Uterus (tissue), 4 donors: ENCODE measurements at places on chromosomes 1 and 21.

DNA sequence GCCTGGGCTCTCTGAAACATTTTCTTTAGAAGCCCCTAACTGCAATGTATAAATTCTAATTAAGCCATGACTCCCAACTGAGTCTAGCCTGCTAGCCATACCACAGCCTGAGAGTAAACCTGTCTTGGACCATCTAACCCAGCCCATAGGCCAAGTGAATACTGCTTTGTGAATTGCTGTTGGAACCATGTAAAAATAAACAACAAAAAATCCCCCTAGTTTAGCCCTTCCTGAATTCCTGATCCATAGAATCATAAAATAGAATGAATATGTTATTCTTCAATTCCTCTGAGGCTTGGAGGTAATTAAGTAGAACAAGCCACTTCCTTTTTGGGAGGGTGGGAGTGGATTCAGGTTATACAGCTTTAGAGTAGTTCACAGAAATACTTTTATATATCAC lies 1496.4 kb downstream of the MRPL39 start:
- no peak for DNase-seq

- DNase-seq: no peak
Observed at GRCh38 chr1:177183836-177184235, 13.1 kb downstream of the BRINP2 start.

GRCh38 chr1:22806584-22806983 lies 95.9 kb downstream of the EPHB2 start:
- no peak for DNase-seq

DNA sequence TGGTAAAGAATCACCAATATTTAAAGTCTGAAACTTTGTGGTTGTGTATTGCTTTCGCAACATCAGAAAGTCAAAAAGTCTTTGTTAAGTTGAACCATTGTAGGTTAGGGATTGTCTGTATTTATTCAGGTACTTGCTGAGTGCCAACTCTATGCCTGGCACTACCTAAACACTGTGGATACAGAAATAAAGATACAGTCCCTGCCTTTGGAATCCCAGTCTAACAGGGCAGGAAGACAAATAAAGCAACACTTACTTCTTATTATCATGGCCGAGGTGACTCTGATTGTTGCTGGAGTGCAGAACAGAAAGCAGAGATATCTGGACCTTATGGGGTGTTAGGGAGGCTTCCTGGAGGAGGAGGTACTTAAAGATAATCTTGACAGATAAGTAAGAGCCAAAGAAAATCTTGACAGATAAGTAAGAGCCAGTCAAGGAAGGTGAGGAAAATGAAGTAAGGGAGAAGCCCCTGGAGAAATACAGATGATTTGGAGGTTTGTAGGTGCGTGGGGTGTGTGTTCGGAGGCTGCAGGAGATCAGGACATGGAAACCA lies 11.8 kb upstream of the S100A10 start:
- no peak for DNase-seq

DNA sequence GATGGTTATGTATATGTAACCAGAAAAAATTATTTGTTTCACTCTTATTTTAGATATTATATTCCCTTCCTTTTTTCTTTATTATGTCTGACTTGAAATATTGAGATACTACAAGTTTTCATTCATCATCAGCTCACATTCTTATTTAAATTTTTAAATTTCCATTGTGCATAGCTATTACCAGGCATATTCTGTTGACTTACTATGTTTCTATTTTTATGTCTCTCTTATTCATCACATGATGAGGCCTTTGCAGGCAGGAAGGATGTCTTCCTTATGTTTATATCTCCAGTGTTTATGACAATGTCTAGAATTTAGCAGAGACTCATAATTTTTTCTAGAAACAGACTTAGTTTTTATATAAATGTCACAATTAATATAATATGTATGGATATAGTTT lies 221.9 kb upstream of the KCTD3 start:
- DNase-seq: no peak

GRCh38 chr21:45894906-45895777 lies 86.4 kb upstream of the COL6A1 start:
- DNase-seq: no peak

- DNase-seq: no peak
Observed at GRCh38 chr1:22057861-22058260, 5.4 kb downstream of the CDC42 start.

GRCh38 chr21:43597052-43597451 lies 62.2 kb downstream of the HSF2BP start:
- no peak for DNase-seq

DNA sequence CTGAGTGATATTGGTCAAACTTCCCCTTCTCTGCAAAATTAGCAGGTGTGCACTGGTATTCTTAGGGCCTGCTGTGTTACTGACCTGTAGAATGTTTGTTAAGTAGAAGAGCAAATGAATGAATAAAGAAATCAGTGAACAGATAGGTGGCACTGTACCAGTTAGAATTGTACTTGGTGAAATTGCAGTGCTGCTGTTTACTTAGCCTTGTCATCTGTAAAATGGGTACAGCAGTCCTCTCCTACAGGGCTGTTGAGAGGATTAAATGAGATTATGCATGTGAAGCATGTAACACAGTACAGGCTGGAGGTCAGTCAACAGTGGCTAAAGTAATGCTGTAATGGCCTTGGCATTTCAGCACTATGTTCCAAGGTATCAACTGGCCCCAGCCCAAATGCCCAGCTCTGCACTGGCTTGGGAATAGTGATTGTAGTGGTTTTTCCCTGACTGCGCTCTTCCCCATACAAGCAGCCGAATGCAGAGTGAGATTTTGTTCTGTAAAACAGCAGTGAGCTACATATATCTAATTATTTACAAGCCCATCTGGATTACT lies 10.5 kb downstream of the VANGL1 start:
- DNase-seq: no peak

DNA sequence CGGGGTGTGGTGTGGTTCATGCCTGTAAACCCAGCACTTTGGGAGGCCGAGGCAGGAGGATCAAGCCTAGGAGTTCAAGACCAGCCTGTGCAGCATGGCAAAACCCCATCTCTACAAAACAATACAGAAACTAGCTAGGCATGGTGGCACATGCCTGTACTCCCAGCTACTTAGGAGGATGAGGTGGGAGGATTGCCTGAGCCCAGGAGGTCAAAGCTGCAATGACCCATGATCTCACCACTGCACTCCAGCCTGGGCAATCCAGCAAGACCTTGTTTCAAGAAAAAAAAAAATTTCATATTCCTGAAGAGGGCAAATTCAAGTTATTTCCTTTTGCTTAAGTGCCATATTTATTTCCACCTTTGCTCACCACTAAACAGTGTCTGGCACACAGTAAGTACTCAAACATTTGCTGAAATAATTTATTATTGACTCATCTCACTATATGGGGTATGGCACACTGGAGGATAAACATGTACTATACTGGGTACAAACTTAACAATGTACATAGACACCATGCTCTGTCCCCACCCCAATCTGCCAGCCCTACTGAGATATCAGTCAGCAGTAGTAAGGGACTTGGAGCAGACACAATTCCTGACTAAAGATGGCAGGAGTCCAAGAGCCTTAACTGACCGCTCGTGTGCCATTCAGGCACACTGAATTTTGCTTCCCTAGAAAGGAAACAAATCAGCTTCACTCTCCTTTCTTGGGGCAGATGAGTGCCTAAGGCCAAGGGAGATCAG lies 15.5 kb downstream of the MEAF6 start:
- DNase-seq: no peak

DNA sequence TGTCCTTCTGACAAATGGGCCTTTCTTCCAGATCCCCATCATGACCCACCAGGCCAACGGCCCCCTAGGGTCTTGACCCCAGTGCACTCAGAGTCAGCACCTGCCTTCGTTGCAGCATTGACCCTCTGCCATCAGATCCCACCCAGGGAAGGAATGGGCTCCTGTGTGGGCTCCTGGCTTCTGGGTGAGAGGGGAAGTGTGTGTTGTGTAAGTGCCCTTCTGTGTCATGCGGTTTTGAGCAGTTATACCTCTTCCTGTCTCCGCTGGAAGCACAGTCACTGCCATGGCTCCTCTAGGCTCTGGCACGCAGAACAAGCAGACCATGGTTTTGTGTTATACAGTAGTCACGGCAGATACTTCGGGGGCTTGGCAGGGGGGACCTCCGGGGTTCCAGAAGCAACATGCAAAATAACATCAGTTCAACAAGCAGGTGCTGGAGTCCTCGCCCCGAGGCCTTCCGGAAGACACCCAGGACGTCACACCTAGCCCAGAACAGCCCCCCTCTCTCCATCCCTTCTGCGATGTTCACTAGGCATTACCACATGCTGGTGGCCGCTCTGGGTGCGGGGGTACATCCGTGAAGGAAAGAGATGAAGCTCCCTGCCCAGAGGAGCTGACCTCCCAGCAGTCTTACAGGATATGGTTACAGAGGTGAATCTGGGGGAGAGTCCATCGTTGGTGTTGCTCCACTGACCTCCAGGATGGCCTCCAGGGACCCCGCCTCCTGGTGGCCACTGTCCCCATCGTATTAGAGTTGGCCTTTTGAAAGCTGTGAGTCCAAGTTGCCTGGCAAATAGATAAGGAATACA lies 17.4 kb upstream of the KCNAB2 start:
- no peak for DNase-seq

DNA sequence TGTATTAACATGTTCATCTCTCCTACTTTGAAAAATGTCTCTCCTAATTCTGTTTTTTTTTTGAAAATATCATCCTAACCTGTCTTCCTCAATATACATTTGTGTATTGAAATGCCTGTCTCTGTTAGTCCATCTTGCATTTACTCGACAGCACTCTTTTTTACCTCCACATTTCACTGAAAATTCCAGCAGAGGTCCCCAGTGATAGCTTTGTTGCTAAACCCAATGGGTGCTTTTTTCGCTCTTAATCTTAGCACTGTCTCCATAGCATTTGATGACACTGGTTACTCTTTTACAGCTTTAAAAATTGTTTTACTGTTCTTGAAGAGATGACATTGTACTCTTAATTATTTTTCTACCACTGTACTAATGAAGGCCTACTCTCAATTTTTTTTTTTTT lies 10.8 kb downstream of the OSBPL9 start:
- DNase-seq: no peak

DNA sequence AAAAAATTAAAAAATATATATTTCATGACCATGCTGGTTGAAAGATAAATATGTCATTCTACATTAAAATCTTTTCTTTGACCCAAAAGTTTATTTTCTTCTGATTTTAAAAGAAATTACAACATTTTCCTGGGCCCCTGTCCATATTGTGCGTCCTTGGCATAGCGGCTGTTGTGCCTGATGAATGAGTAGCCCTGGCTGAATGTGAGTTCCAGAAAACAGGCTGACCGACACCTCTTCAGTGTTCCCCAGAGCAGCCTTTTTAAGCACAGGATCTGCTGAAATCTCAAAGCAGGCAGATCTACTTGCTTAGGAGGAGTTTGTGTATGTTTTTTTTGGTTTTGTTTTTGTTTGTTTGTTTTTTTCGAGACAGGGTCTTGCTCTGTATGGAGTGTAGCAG lies 19.7 kb downstream of the KIAA1614 start:
- DNase-seq: no peak

- no peak for DNase-seq
Observed at GRCh38 chr1:88350648-88351047, 333.4 kb upstream of the PKN2 start.

DNA sequence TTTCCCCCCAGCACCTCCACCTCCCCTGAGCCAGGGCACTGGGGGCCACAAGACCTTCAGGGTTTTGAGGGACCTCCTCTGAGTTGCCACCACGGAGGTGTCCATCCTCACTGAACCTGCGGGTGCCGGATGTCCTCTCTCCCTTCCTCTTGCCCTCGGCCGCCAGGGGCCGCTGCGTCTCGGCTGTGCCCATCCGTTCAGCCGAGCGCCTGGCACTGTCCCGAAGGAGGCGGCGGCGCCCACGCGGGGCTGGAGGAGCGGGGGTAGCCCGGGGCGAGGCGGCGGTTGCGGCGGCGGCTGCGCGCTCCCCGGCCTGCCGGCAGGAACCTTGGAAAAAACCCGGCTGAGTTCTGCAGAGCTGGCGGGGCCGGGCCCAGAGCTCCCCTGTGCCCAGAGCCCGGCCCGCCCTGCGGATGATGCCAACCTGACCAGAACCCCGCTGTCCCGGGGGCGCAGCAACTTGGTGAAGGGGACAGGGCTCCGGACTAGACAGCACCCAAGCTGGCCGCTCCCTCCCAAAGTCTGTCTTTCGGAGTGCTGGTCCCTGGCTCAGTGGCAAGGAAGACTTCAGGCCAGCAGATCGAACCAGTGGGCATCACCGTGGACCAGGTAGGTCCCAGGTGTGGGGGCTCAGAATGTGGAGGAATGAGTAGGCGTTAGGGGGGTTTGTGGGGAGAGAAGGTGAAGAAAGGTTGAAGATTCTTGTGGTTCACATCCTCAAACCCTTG lies 3.7 kb upstream of the PPM1J start:
- DNase-seq: peak; percentile 78

- DNase-seq: no peak
Observed at GRCh38 chr1:213303286-213303685, 252.2 kb downstream of the RPS6KC1 start.
